ENCODE measurements at places on chromosomes 7 and 10.

DNA sequence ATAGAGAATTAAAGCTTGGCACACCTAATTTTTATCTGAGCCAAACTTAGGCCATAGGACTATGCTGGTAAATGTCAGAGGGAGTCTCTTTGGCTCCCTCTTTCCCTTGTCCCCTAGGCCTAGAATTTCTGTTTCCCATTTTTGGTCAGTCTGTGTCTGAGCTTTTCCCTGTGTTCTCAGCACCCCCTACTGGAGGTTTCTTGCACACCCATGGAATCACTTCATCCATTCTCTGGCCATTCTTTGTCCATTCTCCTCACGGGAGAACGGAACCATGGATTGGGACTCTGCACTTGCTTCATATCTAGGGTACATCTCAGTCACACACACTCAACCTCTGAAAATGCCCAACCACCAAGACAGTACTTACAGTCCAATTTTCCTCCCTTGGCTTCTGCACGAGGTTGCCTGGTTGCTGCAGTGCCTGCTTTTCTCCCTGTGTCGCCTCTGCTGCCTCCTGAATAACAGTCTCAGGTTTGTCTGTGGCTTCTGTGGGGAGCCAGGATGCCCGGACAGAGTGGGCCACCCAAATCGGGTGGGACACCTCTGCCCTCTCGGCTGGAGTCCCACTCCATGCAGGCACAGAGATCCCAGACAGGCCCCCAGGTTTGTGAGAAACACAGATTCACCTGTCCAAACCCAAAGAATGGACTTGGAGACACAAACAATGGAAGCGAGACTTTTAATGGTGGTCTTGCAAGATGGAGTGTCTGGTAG, 35.1 kb upstream of the DNAH11 start:
- peak; percentile 17 for DNase-seq

DNA sequence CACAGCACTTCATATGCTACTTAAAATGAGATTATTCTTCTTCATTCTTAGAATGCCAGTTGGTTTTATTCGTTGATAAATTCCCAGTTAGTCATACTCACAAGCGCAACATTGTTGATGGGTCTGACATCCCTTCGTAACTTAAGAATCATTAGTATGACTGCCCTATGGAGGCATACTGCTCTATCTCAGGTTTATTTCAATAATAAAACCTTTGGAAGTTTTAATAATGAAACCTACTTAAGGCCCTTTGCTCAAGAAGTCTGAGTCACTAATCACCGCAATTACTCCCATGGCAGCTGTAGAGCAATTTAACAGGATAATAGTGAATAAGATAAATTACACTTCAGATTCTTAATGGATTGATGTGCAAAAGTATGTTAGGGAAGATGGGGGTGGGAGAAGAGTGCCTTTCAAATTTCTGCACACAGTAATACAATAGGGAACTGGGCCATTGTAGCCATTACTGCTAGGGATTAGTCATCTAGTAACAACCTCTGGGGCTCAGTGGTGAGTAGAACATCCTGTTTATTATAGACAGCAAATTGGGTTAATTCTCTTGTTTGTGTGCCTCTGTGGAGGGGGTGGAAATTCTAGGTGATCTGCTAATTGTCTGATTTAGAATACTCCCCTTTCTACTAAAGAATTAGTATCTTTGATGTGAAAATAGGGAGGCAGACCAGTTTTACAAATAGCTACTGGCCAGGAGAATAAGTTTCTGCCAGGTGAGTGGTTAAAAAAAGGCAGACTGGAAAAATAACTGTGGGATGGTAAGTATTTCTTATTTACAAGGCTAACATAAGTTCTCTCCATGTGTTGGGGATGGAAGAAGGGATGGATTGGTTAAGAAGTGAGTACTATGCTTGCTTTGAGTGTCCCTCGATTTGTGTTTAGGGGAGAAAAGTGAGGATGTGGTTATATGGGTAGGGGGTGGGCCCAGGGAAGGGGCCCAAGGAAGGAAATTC, 74.5 kb upstream of the VKORC1L1 start:
- no peak for DNase-seq

DNA sequence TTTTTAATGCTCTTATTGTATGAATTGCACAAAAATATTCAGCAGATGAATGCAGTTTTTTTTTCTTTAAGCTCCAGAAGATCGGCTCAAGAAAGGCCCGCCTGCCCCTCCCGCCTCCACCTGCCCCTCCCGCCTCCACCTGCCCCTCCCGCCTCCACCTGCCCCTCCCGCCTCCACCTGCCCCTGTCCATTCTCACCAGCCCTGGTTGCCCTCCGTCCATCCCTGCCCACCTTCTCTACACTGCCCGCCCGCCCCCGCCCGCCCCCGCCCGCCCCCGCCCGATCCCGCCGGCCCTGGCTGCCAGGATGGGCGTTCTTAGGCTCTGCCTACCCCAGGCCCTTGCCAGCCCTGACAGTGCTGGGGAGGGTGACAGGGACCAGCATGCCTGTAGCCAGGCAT, 67.4 kb downstream of the GLRX3 start:
- no peak for DNase-seq

DNA sequence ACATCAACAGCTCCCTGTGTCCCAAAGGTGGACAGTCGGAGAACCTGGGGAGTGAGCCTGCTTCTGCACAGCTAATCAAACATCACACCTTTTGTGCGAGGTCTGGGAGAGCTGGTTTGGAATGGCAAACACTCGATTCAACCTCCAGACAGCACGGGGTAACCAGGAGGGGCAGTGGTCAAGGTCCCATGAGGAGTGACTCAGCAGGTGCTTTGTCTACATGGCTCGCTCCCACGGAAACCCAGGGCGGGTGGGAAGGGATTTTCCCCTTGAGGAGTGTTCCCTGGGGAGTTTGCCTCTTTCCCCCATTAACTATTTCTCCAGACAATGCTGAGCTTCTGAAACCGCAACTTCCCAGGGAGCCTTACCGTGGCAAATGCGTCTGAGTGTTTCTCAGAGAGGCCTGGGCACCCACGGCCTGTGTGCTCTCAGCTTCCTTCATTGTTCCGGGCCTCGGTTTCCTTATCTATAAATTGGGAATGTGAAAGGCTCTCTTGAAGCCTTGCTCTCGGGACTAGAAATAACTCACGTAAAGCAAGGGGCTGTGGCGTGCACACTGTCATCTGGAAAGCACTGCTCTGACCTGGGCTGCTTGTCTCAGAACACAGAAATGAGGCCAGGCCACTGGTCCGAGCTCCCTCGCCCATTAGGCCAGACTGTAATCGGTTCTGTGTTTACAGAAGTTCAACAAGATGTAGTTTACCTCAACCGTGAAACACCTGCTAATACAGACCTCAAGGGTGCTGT, 14.0 kb upstream of the GTPBP4 start:
- no peak for DNase-seq

- no peak for DNase-seq
Observed at GRCh38 chr7:152859781-152860191, 100.2 kb downstream of the ACTR3B start.

- DNase-seq = no peak
Observed at GRCh38 chr10:132129431-132129830, 57.3 kb upstream of the DPYSL4 start.

GRCh38 chr10:73182568-73182967, 14.6 kb downstream of the FAM149B1 start:
- DNase-seq = no peak

GRCh38 chr10:104347295-104348045, 6.2 kb upstream of the CFAP58 start:
- DNase-seq = no peak

GRCh38 chr7:143256325-143256724, 6.9 kb upstream of the GSTK1 start:
- DNase-seq = no peak

- DNase-seq = no peak
Observed at GRCh38 chr10:31693491-31693890, 235.1 kb downstream of the ARHGAP12 start.

- no peak for DNase-seq
Observed at GRCh38 chr10:85926986-85927385, 439.6 kb downstream of the GRID1 start.

DNA sequence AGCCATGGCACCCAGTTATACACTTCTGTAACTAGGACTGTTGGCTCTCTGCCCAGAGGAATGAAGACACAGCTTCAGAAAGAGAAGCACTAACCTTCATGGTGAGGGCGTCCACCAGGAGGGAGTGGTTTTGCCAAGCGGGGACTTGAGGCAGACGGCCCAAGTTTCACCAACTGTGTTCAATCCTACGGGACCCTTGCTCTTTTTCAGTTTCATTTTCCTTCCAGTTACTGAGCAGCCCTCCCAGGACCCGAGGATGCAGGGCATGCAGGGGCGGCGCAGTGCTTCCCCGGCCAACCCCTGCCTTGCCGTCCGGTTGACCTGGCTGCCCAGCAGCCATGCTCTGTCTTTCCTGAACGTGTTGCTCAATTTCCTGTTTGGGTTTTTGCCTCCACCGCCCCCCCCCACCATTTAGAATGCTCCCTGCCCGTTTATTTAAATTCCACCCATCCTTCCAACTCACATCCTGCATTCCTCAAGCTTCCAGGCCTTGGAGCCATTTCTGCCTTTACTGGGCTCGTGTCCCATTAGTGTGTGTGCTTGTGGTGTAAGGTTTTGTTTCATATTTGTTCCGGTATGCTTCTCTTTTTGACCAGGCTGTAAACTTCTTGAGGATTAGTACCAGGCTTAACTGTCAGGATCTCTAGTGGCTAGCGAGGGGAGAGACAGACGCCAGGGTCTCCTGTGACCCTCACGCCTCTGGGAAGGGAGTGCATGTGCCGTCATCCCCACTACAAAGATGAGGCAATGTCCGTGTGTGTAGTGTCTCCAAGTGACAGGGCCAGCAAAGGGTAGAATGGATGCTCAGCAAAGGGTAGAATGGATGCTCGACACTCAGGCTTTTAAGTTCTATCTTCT, 31.6 kb downstream of the IL15RA start:
- no peak for DNase-seq

DNA sequence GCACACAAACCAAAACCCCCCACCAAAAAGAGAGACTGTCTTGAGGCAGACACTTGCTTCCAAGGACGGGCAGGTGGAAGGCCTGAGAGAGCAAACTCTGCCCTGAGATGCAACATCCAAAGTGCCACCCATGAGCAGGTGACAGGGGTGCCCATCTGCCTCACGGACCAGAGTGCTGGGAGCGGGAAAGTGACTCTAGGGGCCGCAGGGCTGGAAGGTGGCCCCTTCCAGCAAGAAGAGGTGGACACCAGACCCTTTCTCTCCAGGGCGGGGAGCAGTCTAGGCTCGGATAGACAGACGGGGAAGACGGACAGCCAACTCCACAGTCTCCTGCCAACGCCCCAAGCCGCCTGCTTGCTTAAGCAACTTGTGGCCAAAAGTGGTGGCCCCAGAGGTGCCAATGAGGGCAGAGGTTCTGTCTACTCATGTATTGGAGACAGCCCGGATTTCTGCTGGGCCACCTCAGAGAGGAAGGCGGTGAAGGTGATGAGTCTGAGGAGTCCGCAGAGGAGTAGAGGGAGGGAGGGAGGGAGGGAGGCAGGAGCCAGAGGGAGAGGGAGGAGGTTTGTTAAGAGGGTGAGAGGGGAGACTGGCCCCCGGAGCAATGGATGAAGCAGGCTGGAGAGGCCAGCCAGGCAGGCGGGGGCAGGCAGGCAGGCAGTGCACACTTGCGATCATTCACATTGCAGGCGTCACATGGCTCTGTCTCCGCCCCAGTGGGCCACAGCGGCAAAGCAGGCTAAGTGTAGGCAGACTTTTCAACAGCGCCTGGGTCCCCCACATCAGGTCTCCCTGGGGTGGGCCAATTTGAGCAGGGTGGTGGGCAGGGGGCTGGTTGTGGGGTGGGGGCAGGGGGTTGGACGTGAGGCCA, 65.6 kb downstream of the SLC29A4 start:
- DNase-seq = no peak

- DNase-seq = no peak
Observed at GRCh38 chr7:155925682-155926081, 113.4 kb upstream of the SHH start.

- no peak for DNase-seq
Observed at GRCh38 chr10:80203835-80204676, 1.3 kb downstream of the ANXA11 start.

- no peak for DNase-seq
Observed at GRCh38 chr7:66556549-66557213, 72.0 kb upstream of the KCTD7 start.

- peak; percentile 84 for DNase-seq
Observed at GRCh38 chr7:142535123-142535779, 214.0 kb upstream of the PRSS1 start.

- no peak for DNase-seq
Observed at GRCh38 chr7:136870866-136871487, 2.5 kb downstream of the CHRM2 start.

DNA sequence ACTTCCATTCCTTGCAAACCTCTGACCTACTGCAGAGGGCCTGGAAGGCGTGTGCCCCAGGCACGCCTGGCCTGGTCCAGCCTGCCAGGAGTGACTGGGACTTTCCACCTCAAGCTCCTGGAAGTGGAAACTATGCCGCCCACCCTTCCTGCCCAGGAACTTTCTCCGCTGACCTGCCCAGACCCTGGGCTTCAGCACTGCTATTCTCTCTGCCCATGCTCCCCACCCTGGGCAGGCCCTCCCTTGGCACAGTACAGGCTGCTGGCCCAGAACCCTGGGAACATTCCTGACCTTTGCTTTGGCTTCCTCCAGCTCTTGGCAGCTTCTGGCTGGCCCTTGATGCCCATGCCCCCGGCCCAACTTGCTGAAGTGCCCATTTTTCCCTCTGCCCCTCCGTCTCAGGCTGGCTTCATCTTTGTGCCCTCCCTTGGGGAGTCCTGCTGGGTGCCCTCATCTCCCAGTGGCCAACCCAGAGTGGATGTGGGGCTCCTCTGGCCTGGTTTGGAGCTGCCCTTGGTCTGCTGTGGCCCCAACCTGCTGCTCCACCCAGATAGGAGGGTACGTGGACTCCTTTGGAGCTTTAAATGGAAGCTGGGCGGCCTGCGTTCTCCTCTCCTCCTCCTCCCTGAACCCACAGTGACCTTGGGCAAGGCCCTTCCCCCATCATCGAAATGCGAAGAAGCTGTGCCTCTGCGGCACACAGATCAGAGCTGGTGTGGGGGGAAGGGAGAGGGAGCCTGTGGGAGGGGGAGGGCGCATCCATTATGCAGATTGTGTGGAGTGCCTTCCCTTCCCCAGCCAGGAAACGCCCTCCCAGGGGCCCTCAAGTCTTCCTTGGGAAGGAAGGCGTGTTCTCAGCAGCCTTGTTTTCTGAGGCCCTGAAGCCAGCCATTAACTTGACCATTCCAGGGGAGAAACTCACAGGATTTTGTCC, 3.4 kb downstream of the MMRN2 start:
- no peak for DNase-seq

DNA sequence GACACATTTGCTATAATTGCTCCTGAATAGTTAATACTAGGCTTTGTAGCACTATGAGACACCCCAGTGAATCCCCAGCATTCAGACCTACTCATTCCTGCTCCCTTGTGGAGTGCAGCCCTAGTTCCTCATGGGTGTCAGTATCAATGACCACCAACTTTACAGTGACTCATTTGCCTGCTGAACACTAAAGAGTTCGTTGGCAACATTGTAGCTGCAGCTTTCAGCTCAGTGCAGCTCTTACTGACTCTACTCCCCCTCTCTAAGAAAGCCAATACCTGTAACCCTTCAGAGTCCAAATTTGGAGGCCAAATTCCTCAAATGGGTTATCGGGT, 127.1 kb upstream of the MTPN start:
- DNase-seq = no peak
